Nephron progenitor cell (in vitro differentiated cells): ENCODE measurements at places on chromosomes 2 and 18.
A peak's percentile ranks its signal among the peaks of the same experiment; 100 is the strongest.

- no peak for DNase-seq
Observed at GRCh38 chr18:3857544-3857943, 407.6 kb downstream of the TGIF1 start.

- DNase-seq, result no peak
Observed at GRCh38 chr2:79005216-79005615, 20.3 kb upstream of the REG3G start.

DNA sequence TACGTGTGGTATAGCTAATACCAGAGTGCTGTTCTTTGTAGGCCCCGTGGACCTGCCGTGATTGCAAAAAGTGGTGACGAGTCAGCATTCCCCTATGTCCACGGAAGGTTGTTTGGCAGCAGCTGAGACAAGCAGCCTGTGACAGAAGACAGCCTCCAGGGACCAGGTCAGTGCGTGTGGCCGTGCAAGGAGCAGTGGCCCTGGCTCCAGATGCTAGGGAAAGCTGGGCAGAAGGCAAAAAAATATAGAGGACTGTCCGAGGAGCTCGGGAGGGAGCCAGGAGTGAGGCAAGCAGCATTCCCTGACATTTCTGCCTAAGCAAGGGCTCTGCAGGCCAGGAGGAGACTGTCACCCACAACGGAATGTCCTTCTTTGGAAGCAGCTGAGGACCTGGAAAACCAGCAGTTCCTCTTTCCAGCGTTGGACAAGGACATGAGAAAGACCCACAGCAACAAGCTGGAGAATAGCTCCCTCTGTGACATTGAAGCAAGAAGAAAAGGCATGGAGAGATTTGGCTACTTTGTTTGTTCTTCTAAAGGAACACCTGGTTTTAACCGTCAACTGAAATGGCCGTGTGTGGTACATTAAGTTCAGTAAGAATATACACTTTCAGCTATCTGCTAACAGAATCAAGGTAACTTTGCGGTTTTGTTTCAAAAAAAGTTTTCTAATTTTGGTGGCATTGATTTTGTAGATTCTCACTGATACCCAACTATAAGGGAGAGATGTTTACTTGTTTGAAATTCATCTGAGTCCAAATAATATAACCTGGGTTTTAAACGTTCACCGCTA is 58.3 kb downstream of the NPAS2 start:
- no peak for DNase-seq

DNA sequence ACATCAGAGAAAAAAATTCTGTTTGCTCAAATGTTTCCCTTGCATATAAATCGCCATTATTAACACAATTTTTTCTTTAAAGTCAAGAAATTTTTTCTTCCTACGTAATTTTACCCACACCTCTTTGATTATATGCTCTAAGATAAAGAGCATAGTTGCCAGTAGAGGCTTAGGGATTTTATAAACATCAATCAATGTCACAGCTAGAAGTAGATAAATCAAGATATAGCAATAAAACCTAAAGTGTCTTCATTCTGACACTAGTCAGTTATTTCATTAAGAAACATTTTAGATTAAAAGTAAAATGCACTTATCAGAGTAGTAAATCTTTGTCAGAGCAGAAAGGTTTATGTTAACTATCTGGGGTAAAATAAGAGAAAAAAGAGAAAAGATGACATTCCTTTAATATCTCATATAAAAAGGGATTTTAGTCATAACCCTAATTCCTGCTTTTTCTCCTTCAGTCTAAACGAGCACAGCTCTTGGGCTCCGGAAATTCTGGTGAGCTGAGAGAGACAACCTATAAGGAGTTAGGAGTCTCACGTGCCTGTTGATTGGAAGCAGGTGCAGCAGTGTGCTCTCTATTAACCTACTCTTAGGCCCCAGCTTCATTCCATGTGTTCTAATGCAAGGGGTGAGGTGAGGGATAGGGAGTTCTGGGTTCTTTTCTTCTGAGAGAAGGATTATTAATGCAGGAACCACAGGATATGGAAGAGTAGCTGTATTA is 172.4 kb upstream of the GULP1 start:
- no peak for DNase-seq

- DNase-seq, result no peak
Observed at GRCh38 chr2:236819275-236820002, 249.8 kb downstream of the ACKR3 start.

DNA sequence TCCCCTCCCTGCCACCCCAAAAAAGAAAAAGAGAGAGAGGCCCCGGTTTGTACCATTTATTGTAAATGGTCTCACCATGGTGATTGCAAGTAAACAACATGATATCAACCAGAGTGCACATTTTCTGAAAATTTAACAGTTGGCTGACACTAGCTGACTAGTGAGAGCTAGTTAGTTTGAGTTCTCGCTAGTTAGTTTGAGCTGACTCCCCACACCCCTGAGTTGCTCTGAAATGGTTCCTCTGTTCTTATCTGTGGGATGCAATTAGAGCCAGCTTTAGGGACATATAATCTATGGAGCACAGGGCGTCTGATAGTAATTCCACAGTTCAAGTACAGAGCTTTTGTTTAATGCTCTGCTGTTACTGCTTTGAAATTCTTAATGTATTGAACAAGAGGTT is 13.1 kb downstream of the CASP10 start:
- DNase-seq, result no peak

DNA sequence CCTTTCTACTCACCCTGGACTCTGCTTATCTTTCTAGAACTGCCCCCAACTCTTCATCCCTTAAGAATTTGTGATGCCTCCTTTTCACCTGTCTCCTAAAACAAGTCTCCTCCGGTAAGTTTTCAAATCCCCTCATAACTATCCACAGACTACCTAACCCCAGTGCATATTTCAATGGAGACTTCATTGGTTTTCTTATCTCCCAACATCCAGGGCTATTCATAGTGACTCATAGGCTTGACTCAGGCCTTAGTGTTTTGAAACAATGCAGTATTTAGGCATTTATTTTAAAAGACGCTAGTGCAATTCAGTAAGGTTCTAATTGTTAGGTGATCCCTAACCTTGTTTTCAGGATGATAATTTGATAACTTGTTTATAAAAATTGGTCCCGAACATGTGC is 399.2 kb downstream of the CPS1 start:
- no peak for DNase-seq

DNA sequence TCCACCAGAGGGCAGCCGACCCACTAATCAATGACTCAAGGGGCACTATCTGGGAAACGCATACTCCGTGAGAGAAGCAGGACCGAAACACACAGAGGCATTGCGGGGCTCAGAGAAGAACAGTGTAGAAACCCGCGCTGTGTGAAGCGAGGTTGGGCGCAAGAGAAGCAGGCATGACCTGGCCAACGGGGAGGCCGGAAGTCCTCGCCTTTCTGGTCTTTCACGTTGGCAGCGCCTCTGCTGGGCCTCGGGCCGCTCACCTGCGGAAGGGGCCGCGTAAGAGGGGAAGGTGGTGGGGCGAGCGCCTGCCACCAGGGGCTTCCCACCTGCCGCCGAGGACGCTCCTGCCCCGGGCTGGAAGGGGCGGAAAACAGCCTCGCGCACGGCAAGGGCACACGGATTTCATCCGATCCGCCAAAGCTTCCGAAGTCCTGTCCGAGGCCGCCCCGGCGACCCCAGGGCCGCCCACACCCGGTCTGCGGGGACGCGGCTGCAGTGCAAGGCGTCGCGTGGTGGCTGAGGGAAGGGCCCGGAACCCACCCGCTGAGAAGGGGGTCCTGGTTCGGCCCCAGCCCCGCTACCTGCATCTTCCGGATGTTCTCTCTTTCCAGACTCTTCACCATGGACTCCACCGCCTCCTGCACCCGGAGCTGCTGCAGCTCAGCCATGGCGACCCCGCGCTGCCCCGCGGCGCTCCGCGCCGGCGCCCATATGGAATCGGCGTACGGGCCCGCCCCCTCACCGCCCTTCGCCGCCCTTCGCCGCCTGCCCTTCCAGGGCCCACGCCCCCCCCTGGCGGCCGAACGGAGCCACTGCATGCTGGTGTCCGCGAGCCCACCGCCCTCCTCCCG is at the start of gene FAM136A:
TSS of gene FAM136A (minus strand) at position 724 of the 851 bp plus-strand sequence. CDS start at position 668, 56 bp downstream.
- DNase-seq, result peak; percentile 96

GRCh38 chr2:241352227-241352626 is 3.9 kb upstream of the FARP2 start:
- no peak for DNase-seq
